Fibroblast of skin of abdomen (primary cell): ENCODE measurements at places on chromosomes 16 and 17.
A peak's percentile ranks its signal among the peaks of the same experiment; 100 is the strongest.

- DNase-seq = peak; percentile 76
Observed at GRCh38 chr17:69592692-69593350, 178.3 kb downstream of the MAP2K6 start.

DNA sequence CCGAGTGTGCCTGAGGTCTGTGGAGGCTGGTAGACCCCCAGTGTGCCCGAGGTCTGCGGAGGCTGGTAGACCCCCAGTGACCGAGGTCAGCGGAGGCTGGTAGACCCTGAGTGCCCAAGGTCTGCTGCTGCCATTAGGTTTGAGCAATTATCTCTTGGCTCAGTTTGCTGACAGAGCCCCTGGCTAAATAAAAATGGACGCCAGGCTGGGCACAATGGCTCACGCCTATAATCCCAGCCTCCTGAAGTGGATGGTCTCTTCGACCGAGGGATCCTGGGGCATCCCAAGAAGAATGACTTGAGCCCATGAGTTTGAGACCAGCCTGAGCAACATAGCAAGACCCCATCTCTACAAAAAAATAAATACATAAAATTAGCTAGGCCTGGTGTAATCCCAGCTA lies 98.7 kb upstream of the ZNF469 start:
- no peak for DNase-seq

DNA sequence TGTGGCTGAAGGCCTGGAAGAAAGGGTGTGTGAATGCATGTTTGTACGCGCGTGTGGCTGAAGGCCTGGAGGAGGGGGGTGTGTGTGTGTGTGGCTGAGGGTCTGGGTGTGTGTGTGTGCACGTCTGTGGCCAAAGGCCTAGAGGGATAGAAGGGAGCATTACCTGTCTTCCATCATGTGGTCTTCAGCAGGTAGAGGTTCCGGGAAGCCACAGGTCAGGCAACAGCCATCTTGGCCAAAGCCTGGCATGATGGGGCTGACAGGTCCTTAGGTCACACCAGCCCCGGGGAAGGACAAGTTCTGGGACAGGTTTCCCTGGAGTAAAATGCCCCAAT lies 5.2 kb downstream of the LITAFD start:
- DNase-seq = no peak

GRCh38 chr17:9768381-9768934 lies 22.9 kb downstream of the DHRS7C start:
- peak; percentile 30 for DNase-seq

- DNase-seq = peak; percentile 68
Observed at GRCh38 chr16:17801068-17801467, 330.3 kb upstream of the XYLT1 start.

DNA sequence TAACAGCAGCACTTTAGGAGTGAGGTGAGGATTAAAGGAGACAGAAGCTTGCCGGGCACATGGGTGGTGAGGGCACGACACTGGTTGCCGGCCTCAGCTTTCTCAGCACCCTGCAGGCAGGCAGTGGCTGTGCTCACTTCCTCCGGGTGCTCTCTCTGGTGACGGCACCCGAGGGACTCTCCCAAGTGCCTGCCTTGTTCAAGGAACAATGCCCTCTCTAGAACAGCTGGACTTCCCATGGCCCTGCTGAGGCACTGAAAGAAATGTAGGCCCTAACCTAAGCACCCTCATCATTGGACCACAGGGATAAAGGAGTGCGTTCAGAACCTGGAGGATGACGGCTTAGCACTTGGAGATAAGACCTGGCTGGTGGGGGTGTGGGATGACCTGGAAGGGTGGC lies 72.7 kb downstream of the N4BP1 start:
- no peak for DNase-seq

GRCh38 chr16:67013233-67013822 lies 15.6 kb upstream of the CBFB start:
- DNase-seq = no peak

DNA sequence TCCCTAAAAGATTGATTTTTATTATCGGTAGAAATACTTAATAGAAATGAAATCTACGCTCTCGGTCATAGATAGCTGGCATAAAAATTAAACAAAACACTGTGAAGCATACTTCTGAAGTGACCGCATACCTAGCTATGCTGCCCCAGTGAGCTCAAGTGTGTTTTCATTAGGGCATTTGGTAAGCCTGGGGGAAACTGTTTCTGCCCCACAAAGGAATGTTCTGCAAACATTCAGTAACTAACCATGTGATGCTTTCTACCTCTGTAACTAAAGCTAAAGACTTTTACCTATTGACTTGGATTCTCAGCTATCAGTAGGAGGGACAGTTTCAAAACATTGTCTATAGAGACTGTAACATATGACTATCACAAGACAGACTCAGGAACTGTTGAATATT lies 93.5 kb upstream of the HSBP1 start:
- no peak for DNase-seq

DNA sequence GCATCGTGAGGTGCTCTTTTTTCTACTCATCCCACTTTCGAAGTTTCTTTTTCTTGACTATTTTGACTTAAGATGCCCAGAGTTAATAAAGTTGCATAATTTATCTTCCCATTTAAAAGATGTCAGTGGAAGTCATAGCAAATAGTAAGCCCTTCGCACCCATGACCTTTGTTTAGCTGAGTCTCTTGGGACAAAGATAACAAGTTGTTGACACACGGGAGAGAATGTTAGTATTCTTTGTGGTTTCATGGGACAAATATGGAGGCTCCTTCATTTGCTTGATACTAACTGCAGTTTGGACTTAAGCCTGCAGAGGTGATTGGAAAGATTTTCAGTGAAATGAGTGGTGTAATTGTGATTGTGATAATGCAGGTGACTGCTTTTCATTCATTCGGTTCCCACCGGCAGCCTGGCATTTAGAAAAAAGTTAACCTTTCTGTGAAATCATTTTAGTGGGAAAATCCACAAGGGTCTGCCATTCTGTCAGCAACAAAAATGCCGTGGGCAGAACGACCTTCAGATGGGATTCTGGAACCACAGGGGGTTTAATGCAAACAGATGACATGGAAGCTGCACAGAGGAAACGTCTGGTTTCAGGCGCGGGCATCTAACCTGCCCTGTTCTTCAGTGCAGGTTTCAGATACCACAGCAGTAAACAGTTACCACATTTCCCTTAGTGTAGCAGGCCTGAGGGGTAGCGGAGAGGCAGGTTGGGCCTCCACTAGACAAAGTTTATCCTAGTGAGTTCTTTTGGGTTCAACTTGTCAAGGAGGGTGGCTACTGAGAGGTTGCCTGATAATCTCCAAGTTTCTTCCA lies 123.0 kb downstream of the RPTOR start:
- no peak for DNase-seq

GRCh38 chr16:86432048-86432447 lies 78.3 kb upstream of the FOXF1 start:
- no peak for DNase-seq

DNA sequence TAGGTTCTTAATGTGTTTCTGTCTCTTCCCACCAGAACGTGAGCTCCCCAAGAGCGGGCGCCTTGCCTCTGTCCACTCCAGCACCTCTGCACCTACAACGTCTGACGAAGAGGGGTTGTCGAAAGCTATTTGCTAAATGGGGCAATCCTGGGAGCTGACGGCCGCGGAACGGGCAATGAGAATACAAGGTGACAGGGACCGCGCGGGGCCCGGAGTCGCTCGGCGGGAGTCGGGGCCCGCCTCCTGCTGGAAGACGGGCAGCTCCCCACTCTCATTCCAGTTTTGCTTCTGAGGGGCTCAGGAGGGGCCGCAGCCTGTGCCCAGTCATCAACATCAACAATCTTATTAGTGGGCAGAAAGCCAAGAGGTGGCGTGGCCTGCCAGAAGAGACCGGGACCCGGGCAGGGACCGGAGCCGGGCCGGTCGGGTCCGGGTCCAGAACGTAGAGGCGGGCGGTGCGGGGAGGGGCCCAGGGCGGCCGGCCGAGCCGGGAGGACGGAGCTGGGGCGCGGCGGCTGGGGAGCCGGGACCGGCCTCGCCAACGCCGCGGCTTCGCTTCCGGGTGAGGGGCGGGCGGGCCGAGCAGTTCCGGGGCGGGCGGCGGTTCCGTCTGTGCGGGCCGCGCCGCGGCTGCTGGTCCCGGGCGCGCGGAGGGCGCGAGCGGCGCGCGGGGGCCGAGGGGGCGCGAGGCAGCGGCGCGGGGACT lies at the start of gene MOSMO:
MOSMO (plus strand) TSS at position 603 of the 706 bp plus-strand sequence. CDS start 191 bp downstream, outside the sequence.
- DNase-seq = peak; percentile 60

DNA sequence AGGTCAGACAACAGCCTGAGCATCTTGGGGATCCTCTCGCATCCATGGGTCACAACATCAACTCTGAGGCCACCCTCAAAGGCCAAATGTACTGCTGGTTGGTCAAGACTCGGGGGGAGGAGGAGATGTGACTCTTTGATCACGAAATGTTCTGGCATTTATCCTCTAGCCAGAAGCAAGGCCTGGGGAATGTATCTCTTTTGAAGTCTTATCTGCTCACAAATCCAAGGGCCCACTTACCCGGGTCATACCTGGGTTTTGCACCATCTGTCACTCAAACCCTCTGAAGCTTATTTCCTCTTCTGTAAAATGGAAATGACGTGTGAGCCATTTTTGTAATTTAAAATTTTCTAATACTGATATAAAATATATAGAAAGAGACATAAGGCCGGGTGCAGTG lies 13.2 kb downstream of the CA7 start:
- DNase-seq = no peak

- DNase-seq = peak; percentile 63
Observed at GRCh38 chr17:7613769-7614424, 800 bp downstream of the FXR2 start.

DNA sequence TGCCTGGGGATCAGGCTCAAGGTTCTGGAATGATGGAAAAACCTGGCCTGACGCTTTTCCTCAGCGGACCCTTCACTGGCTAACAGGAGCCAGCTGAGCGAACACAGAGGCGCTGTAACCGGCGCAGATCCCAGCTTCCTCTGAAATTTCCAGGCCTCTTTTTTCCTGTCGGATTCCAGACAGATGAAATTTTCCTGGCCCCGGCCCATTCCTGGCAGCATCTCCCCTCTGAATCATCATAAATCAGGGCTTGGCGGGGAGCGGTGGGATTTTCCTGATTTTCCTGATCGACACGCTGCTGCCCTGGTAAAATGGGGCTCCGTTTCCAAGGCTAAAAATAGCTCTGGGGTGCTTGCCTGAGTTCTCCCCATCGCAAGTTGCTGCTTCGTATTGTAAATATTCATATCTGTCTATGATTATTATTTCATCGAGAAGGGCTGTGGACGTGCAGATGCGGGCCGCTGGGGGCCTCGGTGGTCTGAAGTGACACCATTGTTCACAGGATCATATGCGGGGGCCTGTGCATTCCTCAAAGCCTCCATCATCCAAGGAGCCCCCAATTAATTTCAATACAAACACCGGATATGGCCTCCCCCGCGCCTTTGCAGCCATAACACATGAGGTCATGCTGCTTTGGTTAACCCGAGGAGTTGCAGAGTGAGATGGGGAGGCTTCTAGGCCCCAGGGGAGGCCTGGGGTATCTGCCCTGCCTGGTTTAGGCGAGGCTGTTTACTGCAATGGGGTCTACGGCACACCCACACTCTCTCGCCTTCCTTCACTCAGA lies 45.8 kb upstream of the ETV4 start:
- peak; percentile 96 for DNase-seq
